ENCODE measurements at places on chromosomes 11 and 22. TPM values are rescaled to one million over a fixed set of nuclear protein-coding genes. Genes with fewer than 3 reads are reported as not detected.

OR2D2 gene
- not detected for total RNA-seq

DNA sequence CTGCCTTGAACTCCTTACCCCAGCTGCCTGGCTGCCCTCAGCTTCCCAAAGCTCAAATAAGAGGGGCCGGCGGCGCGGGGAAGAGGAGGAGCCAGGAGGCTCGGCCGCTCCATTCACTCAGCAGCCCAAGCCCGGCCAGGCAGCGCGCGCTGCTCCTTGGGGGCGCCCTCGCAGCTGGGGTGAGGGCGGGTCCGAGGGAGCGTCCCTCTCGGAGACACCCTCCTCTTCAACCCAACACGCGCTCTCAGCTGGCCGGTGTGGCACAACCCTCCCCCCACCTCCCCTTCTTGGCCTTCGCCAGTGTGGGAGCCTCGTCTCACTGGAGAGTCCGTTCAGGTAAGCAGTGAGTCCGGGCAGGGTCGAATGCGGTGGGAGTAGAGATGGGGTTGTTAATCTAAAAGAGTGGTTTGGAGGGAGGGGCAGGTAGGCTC is at the start of gene WT1:
WT1 (minus strand) TSS at position 29 of the 431 bp plus-strand sequence.
- peaks cover 6% of the 10 kb centered on the region for H3K4me1 ChIP-seq
- no peaks in the 10 kb centered on the region for H3K36me3 ChIP-seq
- H3K4me3 ChIP-seq = peak within 1 kb of the TSS; percentile 51
- DNase-seq = no peak
- no peak within 1 kb of the TSS for H3K27ac ChIP-seq
- peaks cover 11% of the 10 kb centered on the region for H3K27me3 ChIP-seq

DNA sequence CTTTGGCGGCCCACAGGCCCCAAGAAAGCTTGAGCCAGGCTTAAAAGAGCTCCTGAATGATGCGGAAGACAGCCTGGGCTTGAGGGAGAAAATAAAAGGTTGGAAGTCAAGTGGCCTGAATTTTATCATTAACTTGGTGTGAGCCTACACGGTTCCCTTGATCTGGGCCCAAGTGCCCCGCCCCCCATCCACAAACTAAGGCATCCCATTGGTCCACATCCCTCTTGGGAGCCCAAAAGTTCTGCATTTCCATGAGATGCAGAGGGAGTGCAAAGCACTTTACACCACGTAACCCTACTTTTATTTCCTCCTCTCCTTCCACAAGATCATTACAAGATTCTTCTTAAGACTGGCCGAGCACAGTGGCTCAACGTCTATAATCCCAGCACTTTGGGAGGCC is 22.2 kb downstream of the LARGE1 start:
- DNase-seq = no peak
- H3K4me3 ChIP-seq = no peak overlapping the region
- H3K27ac ChIP-seq = no peak overlapping the region
- no peaks in the 10 kb centered on the region for H3K36me3 ChIP-seq
- no peaks in the 10 kb centered on the region for H3K27me3 ChIP-seq
- no peaks in the 10 kb centered on the region for H3K4me1 ChIP-seq

- H3K4me3 ChIP-seq = no peak overlapping the region
- H3K4me1 ChIP-seq = no peaks in the 10 kb centered on the region
- DNase-seq = no peak
- no peak overlapping the region for H3K27ac ChIP-seq
- H3K36me3 ChIP-seq = no peaks in the 10 kb centered on the region
- no peaks in the 10 kb centered on the region for H3K27me3 ChIP-seq
These were observed 110.2 kb downstream of the GRIA4 start for GRCh38 chr11:105720096-105720495.

GRCh38 chr22:47294222-47294532 is 531.7 kb downstream of the TBC1D22A start:
- H3K27ac ChIP-seq = no peak overlapping the region
- DNase-seq = no peak
- H3K4me3 ChIP-seq = no peak overlapping the region
- peaks cover 6% of the 10 kb centered on the region for H3K4me1 ChIP-seq
- no peaks in the 10 kb centered on the region for H3K36me3 ChIP-seq
